ENCODE measurements at places on chromosomes 16 and 17. TPM values are rescaled to one million over a fixed set of nuclear protein-coding genes. Genes with fewer than 3 reads are reported as not detected.
A peak's percentile ranks its signal among the peaks of the same experiment; 100 is the strongest.

DNA sequence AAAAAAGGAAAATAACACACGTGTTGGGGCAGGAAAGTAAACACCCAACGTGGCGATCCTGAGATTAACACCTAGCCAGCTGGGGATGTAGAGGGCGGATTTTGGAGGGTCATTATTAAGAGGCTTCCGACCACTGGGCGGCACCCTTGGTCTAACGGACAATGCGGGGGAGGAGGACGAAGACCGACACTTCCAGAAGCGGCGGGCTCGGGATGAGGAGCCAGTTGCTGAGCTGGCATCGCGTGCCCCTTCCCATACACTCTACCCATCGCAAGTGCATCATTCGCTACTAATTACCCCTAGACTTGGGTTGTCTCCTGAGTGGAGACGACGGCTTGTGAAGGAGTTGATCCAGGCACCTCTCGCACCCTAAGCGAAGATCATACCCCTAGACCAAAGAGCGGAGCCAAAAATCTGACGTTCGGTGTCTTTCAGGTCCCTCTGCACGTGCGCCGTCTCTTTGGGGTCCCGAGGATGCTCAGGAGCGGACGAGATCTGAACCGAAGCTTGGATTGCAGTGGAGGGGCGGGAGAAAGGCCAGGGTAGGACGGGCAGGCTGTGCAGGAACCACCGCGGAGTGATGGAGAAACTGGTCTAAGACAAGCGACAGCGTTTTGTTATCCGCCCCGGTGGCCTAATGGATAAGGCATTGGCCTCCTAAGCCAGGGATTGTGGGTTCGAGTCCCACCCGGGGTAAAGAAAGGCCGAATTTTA lies 17.6 kb downstream of the ZNF213 start:
- H3K27ac ChIP-seq: peak overlapping the region; percentile 99
- peaks cover 3% of the 10 kb centered on the region for H3K4me1 ChIP-seq
- H3K36me3 ChIP-seq: no peaks in the 10 kb centered on the region
- peaks cover 41% of the 10 kb centered on the region for H3K27me3 ChIP-seq

Gene PTX4
- total RNA-seq: not detected

Gene SLC16A11
- 1.4 TPM for total RNA-seq

Gene C17orf75
- total RNA-seq: 39.1 TPM

Gene SOX9
- 219 TPM for total RNA-seq

DNA sequence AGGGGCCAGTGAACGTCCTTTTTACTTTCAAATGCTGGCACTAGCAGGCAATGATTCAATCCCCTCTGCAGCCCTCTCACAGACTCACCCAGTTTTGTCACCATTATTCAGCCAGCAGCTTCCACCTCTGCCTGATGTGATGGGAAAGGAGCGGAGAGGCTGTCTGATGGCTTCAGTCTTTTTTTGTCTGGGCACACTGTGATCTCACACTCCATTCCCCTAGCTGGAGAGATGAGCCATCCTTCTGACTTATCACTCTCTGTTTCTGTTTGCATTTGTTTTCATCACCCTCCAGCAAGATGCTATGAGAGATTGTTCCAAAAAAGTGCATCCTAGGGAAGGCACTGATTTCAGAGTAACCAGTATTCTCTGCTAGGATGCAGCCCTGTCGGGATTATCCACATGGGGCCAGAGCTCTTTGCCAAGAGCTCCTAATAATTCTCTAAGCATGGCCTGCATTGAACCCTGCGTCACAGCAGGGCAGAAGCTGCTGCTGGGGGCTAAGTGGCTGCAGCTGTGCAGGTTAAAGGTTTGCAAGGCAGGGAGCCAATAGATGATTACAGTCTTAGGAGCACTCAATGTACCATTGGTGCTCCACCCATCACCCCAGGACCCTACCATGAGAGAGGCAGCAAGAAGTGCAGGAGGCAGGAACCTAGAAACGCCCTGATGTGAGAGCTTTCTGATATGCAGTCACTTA lies 236.1 kb upstream of the C16orf82 start:
- H3K27ac ChIP-seq: no peak overlapping the region
- no peak for DNase-seq
- peaks cover 23% of the 10 kb centered on the region for H3K27me3 ChIP-seq
